ENCODE measurements at places on chromosomes 2 and 18.

DNA sequence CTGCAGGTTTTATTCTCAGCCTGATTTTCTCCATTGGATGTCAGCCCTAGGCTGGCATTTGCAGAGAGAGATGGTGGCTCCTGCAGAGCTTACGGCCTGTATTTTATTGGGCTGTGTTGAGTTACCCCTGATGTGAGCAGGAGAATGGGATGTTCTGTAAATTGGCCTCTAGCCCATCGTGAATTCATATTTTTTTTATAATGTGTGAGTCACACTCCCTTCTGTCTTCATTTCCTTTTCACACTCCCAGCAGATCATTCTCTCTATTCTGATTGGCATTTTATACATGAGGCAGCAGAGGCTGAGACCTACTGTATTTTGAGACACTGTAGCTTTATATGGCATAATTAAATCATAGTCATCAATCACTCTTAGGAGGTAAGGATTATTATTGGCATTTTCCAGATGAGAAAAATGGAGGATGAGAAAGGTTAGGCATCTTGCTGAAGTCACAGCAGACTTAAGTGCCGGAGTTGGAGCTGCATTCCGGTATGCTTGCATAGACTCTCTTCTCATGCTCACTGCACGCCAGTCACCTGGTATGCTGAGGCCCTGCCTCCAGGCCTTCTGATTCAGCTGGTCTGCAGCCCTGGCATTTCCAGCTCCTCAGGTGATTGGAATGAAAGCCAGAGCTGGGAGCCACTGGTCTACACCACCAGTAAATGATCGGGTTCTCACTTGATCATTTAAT lies 142.4 kb downstream of the NEDD4L start:
- no peak for DNase-seq

DNA sequence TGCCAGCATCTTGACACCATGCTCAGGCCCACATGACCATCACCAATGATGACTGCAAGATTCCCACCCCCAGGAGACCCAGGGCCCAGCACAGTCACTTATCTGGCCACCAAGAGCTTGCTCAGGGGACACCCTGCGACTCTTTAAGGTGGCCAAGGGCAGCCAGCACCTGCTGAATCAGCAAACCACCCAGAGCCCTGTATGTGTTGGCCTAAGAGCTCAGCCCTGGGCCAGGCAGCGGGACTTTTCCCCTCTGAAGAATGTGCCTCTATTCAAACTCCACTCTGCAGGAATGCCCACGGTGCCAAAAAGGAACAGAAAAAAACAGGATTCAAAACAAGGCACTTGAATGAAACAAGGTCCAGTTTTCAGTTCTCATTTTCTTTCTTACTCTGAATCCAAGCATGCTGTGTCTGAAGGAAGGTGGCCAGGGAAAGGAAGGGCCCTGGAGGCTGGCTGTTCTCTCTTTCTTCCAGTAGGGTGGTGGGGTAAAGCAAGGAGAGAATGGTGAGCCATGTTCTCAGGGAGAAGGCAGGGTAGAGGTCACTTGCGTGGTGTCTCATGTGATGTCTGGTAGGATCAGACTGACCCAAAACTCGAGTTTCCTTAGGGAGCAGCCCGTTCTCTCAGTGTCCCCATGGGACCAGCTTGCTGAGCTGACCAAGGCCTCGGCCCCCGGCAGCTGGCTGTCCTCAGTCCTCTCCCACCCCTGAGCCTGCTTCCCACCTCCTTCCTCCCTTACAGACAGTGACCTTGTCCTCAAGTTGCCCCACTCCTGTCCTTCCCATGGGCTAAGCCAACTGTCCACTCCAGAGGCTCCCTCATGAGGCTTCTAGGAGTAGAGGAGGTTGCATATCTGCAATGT lies 150.0 kb downstream of the RNF152 start:
- DNase-seq: no peak

DNA sequence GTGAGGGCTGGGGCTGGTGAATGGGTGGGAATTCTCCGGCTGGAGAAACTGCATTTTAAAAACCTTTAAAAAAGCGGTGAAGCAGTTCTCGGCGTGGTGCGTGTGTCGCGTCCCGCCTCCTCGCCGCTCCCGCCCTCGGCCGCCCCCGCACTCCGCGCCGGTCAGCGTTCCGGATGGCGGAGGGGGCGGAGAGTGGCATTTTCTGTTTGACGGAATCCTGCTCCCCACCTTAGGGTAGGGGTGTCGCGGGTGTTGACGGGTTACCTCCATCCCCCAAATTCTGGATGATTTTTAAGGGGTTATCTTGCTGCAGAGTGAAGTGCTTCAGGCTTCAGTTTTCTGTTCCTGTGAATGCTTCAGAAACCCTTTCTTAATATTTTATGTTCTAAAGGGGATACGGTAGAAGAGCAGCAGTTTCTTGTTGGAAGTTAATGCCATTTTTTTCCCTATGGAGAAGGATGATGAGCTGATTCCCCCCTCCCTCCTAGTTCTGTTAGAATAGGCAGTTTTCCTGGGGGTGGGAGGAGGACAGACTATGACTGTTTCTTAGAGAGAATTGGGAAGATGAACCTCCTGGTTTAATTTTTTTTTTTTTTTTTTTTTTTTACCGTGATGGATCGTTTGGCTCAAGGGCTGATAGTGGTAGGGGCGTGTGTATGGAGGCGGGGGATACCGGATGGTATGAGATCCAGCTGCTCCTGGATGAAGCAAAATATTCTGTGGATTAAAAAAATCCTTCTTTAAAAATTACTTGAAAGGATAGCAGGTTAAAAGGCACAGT lies 756 bp downstream of the ABI2 start:
- no peak for DNase-seq

GRCh38 chr2:43845181-43845580 lies 6.4 kb downstream of the ABCG8 start:
- no peak for DNase-seq

- no peak for DNase-seq
Measured at GRCh38 chr18:29163596-29163995, 986.7 kb upstream of the CDH2 start.

GRCh38 chr2:8416001-8416571 lies 265.8 kb upstream of the ID2 start:
- DNase-seq: no peak

DNA sequence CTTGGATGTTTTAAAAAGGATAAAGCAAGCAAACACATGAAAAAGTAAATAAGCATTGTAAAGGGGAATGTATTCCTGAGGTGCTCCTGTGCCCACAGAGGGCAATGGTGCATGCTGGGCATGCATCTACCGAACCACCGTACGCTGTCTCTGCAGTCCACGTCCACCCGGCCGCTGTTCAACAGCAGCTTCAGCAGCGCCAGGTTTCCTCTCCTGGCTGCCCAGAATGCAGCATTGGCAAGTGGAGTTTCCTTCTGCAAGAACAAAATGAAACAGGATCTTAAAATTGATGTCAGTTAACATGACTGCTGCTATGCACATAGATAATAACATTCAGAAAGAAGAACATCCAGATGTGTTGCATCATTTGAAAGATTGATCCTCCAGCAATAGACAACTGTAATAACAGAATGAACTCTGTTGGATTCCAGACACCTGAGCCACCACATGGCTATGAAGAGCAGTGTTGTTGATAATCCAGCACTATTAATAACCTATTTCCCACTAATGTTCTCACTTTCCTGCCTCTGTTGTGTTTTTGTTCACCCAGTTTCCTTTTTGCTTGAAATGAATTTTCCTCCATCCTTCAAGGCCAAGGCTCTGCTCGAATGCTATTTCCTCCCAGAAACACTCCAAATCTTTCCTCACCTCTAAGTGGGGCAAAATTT lies 13.6 kb downstream of the ANKRD29 start:
- DNase-seq: no peak

GRCh38 chr18:13191031-13191430 lies 27.5 kb upstream of the LDLRAD4 start:
- no peak for DNase-seq
